Putamen (tissue), 1 donor: ENCODE measurements at places on chromosomes 16 and 17.

- DNase-seq: no peak
Observed at GRCh38 chr16:17885659-17886207, 415.0 kb upstream of the XYLT1 start.

DNA sequence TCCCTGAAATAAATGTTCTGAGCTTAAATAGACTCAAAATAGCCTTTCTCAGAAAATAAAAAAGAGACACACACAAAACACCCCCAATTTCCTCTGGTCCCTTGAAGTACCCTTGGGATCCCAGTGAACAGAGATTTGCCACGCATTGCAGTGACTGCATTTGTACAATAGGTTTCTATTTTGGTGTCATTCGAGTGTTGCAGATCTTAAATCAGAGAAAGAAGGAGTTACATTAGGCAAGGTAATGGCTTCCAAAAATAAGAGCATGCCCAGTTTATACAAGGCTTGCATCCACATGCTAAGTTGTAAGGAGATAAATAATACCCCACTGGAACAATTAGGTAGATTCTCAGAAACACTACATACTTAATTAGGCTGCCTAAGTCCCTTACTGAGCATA lies 2.2 kb downstream of the TOX3 start:
- DNase-seq: no peak

DNA sequence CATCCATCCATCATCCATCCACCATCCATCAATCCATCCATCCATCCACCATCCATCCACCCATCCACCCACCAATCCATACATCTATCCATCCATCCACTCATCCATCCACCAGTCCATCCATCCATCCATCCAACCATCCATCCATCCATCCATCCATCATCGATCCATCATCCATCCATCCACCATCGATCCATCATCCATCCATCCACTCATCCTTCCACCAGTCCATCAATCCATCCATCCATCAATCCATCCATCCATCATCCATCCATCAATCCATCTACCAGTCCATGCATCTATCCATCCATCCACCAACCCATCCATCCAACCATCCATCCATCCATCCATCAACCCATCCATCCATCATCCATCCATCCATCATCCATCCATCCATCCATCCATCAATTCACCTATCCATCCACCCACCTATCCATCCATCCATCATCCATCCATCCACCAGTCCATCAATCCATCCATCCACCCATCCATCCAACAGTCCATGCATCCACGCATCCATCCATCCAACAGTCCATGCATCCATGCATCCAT lies 39.3 kb upstream of the SSTR5 start:
- DNase-seq: no peak

DNA sequence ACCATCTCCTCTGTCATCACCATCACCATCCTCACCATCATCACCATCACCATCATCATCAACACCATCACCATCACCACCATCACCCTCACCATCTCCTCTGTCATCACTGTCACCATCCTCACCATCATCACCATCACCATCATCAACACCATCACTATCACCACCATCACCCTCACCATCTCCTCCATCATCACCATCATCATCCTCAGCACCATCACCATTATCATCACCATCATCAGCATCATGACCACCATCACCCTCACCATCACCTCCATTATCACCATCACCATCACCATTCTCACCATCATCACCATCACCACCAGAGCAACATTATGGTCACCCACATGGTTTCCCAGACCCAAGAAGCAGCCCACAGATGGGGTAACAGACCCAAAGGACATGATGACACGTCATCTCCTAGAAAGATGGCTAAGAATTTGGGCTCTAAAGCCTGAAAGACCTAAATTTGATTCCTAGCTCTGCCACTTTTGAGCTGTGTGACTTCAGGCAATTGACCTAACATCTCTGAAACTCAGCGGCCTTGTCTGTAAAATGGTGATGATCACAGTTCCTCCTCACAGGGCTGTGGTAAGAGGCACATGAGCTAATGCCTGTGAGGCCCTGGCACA lies 14.6 kb downstream of the SCNN1B start:
- DNase-seq: no peak

GRCh38 chr17:77306790-77307478 lies 166.2 kb downstream of the SEC14L1 start:
- no peak for DNase-seq

GRCh38 chr17:32523827-32524552 lies 37.2 kb downstream of the CDK5R1 start:
- no peak for DNase-seq

- no peak for DNase-seq
Observed at GRCh38 chr16:86538196-86538780, 16.7 kb downstream of the MTHFSD start.

- no peak for DNase-seq
Observed at GRCh38 chr16:54585094-54585997, 298.8 kb upstream of the IRX3 start.

DNA sequence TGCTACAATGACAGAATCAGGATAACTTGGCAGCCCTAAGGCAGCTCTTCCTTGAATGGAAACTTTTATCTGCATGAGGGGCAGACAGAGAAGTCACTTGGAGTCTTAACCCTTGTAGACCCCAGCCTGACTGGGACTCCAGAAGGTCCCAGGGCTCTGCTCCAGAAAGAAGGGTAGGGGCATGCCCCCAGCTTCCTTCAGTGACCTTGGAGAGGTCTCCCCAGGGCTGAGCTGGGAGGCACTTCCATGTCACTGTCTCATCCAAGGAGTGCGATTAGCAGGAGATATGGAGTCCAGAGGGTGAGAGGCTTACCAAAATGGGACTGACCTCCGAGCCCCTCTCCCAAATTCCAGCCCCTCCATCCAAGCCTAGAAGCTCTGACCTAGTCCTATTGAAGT lies 3.4 kb upstream of the NLRC5 start:
- DNase-seq: no peak

GRCh38 chr17:4604111-4604644 lies 19.8 kb downstream of the SMTNL2 start:
- DNase-seq: no peak

GRCh38 chr17:4739122-4740024 lies at the start of the genes CXCL16 and ZMYND15:
CXCL16 (minus strand) TSS chr17:4739928; CDS start chr17:4739339, 589 bp downstream.
ZMYND15 (plus strand) TSS chr17:4739833; CDS start chr17:4740549, 716 bp downstream.
- DNase-seq: no peak

GRCh38 chr17:44558334-44558709 lies 1.0 kb downstream of the FZD2 start:
- no peak for DNase-seq

DNA sequence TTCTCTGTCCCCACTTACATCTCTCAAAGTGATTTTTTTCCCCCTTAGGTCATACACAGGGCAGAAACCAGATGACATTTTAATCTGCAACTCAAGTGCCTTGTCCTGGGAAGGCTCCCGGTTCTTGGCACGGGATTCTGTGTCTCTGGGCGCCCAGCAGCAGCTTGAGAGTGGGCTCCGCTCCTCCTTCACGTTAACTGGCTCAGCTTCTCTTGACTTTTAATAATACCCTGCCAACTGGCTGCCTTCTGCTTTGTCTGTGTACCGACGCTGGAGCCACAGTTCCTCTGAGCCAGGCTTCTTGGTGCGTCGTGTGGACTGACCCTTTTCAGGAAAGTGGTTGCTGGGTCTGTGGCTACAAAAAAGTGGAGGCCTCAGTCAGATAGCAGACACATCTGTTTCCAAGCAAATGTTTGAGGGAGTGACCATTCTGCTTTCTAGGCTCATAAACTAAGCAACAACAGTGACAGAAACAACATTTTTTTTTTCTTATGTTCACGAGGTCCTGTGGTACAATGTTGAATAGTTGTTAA lies 64.9 kb downstream of the IRF8 start:
- DNase-seq: no peak

DNA sequence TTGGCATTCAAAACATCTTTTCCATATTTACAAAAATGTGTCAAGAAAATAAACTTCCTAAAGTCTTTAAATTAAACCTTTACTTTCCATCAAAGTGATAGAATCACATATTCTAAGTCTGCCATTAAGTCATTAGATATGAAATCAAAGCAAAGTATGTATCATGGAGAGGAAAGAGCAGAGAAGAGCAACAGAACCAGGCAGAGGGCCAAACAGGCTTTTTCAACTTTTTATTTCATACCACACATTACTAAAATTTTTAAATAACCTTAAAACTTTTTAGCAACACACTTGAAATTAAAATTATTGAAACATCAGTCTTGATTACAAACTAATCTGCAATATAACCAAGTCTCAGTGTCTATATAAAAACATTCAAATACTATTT lies 13.8 kb downstream of the SIAH1 start:
- no peak for DNase-seq

- DNase-seq: no peak
Observed at GRCh38 chr16:28927815-28928214, 2.8 kb upstream of the RABEP2 start.

- no peak for DNase-seq
Observed at GRCh38 chr17:10055262-10055975, 143.0 kb downstream of the GAS7 start.

DNA sequence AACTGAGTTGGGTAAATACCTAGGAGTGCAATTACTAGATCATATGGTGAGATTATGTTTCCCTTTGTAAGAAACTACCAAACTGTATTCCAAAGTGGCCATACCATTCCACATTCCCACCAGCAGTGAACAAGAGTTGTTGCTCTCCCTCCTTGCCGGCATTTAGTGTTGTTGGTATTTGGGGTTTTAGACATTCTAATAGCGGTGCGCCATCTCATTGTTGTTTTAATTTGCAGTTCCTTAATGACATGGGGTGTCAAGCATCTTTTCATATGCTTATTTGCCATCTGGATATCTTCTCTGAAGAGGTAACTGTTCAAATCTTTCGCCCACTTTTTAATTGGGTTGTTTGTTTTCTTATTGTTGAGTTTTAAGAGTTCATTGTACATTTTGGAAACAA lies 164.2 kb upstream of the LHX1 start:
- no peak for DNase-seq

DNA sequence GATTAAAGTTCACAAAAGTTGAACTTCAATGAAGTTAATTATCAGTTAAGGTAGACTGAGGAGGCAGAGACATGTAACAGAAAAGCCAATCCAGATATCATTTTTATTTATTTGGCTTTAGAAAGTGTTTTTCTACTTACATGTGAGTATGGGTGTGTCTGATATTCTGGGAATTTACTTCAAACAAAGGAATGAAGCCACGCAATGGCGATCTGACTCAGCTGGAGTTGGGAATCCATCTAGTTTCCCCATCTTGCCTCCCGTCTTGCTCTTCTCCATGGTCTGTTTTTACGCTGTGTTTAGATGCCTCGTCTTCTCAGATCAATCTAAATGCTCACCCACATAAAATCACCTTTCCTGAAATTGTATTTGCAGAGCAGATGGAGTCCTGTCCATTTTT lies 1.7 kb upstream of the KCNJ16 start:
- no peak for DNase-seq

DNA sequence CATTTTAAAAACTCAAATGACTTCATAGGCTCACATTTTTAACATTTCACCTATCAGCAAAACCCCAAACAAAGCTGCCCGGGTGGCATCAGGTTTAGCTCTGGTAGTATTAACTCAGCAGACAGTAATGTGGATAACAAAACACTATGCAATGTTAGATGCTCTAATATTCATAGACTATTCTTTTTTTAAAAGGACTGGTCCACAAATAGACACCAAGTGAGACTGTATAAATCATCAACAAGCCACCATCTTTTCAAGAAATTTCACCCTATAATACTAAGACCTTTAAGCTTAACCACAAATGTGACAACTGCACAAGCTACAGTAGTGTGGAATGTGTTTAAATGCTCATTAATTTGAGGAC lies 20.2 kb downstream of the SNN start:
- DNase-seq: no peak
